ENCODE measurements at places on chromosomes 4 and X.

- DNase-seq = no peak
These were observed 96.2 kb downstream of the SOWAHB start for GRCh38 chr4:76801621-76802235.

- DNase-seq = no peak
These were observed 608.7 kb downstream of the TLL1 start for GRCh38 chr4:166481739-166482138.

DNA sequence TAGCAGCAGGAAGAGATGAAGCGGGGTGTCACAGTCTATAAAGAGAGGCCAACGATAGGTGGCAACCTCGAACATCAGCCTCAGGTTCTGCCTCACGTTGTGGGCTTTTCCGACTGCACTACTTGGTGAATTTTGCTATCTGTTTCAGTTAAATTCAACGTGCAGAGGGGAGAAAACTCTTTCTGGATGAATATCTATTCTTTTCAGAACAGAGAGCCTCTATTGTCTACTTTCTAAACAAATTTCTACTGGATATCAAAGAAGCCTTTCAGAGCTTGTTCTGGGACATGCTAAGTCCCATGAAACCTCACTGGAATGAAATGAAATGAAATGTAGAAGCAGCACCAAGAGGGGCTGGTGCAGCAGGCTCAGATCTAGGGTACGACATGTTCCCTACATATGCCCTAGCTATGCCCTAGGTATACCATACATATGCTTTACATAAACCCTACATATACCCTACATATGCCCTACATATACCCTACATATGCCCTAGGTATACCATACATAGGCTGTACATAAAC is 116.5 kb upstream of the TRIM2 start:
- DNase-seq = no peak

DNA sequence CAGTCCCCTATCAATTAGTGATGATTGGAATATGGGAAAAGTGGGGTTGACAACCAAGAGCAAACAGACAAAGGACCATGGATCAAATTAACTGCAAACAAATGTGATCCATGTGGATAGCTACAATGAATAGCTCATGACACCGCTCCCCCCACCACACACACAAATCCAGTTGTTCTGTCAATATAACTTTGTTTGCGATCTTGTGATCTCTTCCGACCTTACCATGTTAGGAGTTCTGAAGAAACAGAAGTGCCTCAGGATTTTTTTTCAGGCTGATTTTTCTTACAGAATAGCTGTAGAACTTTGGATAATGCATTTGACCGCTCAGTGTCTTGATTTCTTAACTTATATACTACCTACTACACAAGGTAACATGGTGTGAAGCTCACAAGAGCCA is 116.6 kb downstream of the SH2D1A start:
- DNase-seq = no peak

DNA sequence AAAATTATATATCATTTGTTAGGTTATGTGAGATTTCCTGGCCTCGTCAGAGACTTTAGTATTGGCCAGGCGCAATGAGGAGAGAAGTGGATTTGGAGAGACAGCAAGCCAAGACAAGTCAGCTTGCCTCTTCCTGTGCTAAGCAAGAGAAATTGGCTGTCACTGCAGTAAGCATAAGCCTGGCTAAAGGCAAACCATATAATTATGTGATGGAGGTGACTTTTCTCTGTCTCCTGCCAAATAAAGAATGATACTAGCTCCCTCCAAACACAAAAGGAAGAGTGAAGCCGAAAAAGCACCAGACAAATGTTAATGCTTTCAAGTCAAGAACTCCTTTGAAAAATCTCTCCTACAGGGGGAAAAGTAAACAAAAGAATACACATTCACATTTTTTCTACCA is 2246.0 kb downstream of the ARAP2 start:
- no peak for DNase-seq

DNA sequence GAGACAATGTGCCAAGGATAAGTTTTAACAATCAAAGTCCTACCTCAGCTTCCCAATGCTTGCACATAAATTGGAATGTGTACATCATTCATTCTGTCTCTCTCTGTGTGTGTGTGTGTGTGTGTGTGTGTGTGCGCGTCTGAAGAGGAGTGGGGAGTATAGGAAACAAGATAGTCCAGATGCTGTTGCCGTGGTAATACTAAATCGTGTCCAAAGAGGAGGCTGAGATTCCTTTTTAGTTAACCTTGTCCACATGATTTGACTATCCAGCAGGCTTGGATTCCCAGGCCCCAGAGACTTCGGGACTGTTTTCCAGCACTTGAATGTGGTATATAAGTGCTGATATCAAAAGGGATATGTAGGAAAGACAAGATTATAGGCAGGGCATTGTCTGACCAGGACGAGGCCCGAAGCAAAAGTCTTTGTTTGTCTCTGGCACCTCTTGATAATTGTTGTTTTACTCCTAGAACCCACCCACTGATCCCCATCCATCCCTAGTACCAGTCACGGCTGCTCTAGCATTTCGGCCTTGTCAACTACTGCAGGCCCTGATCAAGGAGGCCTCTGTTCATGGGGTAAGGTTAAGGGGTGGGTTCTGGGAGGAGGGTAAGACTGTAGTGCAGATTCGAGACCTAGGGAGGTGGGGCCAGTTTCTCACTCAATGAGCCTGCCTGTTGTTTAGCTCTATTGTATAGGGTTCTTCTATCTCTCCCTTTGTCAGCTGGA is 3.9 kb downstream of the PLP1 start:
- no peak for DNase-seq

DNA sequence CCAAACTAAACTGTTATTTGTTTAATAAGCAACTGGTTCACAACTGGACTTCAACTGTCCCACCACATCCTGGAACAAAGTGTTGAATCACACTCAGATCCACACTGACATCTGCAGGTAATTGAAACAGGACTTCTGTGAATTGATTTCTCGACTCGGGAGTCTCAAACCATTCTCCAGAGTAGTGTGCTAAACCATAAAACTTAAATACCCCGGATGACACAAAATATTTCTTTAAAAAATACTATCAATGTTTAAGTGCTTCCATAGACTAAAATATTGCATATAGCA is 95.4 kb upstream of the PLAC1 start:
- no peak for DNase-seq

GRCh38 chr4:99574530-99575324 is at the start of gene MTTP:
TSS of gene MTTP (plus strand) at chr4:99574824. CDS start at chr4:99574910, 86 bp downstream.
- DNase-seq = no peak

- no peak for DNase-seq
These were observed 1574.7 kb downstream of the STIM2 start for GRCh38 chr4:28435314-28435713.

- DNase-seq = no peak
These were observed 63.8 kb downstream of the PTPN13 start for GRCh38 chr4:86657910-86658309.

- DNase-seq = no peak
These were observed 80.9 kb upstream of the GLRA2 start for GRCh38 chrX:14448406-14448805.

DNA sequence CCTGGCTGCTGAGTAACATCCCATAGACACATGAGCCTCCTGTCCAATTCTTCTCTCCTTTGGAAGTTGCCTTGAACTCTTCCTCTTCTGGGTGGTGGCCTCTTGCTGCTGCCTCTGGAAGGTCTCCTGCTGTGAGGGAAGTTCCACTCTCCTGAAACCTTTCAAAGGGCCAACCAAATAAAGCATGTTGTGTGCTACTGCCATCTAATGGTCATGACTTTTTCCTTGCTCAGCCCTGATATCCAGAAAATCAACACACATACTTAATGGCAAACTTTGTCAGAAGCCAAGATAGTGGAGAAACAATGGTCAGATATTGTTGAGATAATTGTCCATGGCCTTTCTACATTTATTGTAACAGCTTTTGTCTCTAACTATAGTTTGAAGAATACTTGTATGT is 19.1 kb upstream of the ZXDA start:
- no peak for DNase-seq

DNA sequence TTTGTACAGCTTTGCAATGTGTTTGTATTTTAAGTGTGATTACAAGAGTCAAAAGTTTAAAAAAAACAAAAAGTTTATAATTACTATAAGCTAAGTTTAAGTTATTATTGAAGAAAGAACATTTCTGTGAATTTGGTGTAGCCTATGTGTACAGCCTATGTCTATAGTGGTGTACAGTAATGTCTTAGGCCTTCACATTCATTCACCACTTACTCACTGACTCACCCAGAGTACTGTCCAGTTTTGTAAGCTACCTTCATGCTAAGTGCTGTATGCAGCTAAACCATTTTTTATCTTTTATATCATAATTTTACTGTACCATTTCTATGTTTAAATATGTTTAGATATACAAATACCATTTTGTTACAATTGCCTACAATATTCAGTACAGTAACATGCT is 182.3 kb downstream of the RPA4 start:
- no peak for DNase-seq

DNA sequence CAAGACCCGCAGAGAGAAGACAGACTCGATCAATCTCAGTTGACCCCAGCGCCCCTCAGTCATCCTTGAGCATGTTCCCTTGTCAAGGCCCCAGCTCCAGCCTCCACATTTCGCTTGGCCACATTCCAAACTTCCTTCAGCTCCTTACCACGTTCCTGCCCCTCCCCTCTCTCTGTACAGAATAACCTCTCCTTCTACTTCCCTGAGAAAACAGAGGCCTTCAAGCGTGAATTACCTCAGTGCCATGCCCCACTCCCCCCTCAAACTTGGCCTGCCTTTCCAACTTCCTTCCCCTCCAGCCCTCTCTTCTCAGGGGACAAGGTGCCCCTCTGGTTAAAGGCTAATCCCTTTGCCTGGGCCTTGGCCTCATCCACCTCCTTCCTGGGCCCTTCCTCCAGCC is 3.2 kb upstream of the RIPPLY1 start:
- DNase-seq = no peak

DNA sequence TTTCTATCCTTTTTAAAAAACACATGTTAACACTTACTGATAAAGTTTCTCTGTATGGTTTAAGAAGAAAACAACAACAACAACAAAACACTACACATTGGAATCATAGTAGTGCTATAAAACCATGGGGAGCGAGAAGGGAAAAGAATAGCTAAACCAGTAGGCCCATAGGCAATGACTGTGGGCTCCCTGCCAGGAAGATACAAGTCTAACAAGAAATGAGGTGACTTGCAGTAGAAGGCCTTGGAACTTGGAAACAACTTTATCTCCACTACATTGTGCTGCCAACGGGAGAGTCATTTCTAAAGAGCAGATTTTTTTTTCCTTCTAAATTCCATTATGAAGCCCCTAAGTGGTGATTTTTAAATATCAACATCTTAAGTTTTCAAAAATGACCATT is 78.0 kb downstream of the GPC4 start:
- DNase-seq = no peak

DNA sequence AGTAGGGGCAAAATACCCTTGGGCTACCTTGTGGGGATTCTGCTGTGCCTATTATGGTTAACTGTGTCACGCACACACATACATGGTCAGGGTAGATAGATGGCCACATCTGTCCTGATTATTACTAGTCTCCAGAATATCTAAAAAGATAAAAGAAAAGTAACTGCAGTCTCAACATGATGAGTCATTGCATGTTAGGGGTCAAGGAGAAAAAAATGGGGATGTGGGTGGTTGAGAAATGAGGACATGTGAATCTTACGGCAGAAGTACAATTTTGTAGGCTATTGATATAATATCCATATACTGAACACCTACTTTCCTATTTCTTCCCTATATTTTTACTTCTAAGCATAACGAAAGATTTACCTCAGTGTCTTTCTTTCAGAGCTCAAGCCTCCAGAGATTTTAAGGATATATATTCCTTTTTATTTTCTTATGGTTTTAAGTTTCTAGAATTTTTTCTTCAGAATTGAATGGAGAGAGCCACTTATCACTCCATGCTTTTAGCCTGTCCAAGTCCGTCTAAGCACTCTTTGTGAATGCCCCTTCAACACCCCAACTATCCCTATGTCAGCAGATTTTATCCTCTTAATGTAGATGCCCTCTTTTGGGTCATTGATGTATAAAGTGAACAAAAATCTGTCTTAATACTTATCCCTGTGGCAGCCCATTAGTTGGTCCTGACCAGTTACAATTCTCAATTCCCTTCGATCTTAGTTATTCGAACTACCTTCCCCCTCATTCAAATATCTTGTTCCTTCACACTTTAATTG is 642.2 kb downstream of the IQCM start:
- DNase-seq = no peak

- DNase-seq = no peak
These were observed 306.1 kb downstream of the FBXW7 start for GRCh38 chr4:152229782-152230289.

DNA sequence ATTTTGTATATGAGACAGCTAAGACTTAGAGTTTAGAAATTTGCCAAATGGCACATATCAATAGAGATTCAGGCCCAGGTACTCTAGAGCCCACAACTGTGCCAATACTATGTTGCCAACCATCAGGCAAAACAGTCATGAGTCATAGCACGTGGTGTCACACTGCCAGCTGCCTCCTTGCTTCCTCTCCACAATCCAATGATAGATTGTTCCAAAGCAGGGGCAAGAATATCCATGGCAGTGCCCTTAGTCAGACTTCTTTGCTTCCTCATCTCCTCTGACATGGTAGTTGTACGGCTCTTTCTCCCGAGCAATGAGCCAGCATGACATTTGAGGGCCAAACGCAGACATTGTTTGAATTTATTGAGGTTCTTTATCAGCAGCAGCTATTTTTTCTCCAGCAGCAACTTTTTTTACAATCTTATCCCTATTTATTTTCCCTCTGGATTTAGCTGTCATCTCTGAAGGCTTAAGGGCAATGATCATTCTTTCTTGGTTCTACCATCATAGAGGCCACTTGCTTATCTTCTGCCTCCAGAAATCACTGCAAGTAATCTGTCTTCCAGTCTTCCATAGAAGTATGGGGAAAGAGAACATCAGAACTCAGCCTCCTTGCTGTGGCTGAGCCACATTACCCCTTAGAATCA is 169.7 kb downstream of the COL4A6 start:
- DNase-seq = no peak

DNA sequence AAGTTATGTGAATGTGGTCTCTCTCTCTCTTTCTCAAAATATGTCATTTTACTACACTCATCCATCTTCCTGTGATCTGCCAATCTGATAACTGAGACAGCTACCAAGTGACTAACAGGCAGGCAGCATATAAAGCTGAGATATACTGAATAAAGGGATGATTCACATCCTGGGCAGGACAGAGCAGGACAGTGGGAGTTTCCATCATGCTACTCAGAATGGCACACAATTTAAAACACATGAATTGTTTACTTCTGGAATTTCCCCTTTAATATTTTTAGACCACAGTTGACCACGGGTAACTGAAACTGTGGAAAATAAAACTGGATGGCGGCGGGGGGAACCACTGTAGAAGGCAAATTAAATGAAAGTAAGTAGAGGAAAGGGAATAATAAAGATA is 58.6 kb upstream of the DCTD start:
- peak; percentile 6 for DNase-seq

GRCh38 chr4:82097504-82097903 is 276.3 kb downstream of the HNRNPD start:
- DNase-seq = no peak

DNA sequence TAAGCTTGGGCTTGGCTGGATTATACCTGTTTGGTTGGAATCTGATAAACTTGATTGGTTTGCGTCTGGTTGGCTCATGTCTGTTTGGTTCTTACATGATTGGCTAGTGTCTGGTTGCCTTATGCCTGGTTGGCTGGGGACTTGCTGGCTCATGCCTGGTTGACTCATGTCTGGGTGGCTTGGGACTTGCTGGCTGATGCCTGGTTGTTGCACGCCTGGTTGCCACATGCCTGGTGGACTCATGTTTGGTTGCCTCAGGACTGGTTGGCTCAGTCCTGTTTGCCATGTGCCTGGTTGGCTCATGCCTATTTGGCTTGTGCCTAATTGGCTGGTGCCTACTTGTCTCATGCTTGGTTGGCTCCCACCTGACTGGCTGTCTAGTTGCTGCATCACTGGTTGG is 104.5 kb downstream of the APOOL start:
- DNase-seq = no peak

- no peak for DNase-seq
These were observed 3.3 kb downstream of the ANXA5 start for GRCh38 chr4:121693450-121693849.

All from stimulated activated CD4-positive, alpha-beta T cell treated with anti-CD3 and anti-CD28 coated beads, Interleukin-4, amount 100 ng/mL, for 24 hours (primary cell).